RPMI7951 (cell line): ENCODE measurements at places on chromosomes 2 and 18. TPM values are rescaled to one million over a fixed set of nuclear protein-coding genes. Genes with fewer than 3 reads are reported as not detected.

DNA sequence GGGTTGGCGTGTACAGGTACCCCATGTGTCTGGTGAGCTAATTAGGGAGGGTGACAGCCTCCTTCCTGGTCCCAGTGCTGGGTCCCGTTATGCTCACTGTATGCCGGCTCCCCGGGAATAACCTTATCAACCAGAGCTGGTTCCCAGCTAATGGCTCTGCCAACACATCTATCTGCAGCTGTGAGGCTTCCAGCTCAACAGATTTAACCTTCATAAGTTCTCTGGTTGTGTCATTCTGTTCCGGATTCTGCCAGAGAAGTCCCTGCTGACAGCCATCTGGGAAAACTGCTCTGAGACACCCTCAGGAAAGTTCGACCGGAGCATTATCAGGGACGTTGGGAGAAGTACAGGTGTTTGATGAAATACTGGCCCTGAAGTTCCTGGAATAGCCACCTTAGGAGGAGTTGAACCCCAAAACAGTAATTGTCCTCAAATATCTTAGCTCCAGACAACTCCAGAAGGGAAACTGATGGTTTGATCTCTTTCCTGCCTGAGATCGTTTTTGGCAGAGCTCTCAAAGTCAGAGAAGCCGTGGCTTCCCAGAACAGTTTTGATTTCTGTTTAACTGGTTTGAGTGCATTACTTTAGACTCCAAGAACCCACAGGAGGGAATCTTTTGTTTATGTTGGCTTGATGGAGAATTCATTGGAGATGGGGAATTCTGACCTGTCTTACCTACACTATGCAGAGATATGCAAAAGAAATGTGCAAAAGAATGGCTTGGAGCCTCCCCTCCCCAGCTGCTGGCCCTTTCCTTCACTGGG, 39.4 kb upstream of the TXNDC2 start:
- no peak for DNase-seq

DNA sequence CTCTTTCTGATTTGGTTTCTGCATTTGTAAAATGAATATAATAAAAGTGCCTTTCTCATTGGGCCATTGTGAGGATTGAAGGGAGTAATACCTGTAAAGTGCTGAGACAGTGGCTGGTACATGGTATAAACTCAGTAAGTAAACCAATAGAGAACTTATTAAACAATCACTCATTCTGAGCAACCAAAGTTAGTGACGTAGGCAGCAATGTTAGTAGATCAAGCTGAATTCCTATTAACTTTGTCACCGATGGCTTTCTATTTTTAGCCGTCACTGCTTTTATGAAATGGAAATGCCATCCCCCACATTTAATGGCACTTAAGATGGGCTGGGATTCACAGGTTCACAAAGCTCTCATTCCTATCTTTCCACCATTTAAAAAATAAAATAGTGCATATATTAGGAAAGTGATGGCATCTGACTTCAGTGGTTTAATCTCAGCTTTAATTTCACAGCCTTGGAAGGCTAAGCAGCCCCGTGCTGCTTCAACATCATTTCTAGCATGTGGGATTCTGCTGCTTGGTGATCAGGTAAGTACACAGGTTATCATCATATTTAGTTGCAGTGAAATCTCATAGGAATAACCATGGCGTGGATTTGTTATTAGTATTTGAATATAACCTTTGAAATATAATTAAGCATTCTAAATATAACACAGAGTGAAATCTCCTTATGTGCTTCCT, 17.6 kb upstream of the PPP4R1 start:
- peak; percentile 78 for DNase-seq

The ALLC gene
- total RNA-seq, result not detected in 2 replicates

The UGT1A4 gene
- 0.12 TPM in 1 of 2 replicates, not detected in the other for total RNA-seq

GRCh38 chr2:207185372-207185771, 19.6 kb upstream of the KLF7 start:
- DNase-seq, result no peak
